ENCODE measurements at places on chromosomes 11 and 22.

DNA sequence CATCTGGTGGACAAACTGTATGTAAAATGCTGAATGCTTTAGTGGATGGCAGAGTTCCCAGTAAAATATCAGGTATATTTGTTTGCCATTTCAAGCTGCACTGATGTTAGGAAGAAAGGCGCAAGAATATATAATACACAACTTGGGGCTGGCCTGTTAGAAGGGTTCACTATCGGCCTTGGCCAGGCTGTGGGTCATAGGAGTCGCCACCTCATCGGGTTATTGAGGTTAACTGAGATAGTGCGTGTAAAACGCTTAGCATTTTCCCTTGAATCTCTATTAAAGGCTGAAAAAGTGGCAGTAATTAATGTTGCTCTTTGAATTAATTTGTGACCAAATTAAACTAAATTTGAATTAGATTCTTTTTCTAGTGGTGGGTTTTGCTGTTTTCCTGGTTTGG is 5.1 kb downstream of the FAM118A start:
- DNase-seq = no peak

GRCh38 chr11:113724778-113725177 is 18.7 kb upstream of the TMPRSS5 start:
- DNase-seq = no peak

GRCh38 chr11:63775191-63775590 is 6.6 kb upstream of the ZFTA start:
- DNase-seq = no peak

DNA sequence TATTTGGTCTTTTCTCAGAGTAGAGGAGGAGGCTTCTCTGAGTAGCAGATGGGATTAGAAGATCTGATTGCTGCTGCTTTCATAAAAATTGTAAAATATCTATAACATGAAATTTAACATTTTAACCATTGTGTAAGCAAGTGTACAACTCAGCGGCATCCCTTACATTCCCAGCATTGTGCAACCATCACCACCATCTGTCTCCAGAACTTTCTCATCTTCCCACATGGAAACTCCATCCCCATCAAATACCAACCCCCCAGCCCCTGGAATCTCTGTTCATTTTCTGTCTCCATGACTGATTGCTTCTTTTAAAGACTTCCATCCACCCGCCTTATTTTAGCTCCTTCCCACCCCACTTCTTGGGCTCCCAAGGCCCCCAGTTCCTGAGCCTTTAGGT is 32.3 kb downstream of the MRGPRD start:
- DNase-seq = no peak

DNA sequence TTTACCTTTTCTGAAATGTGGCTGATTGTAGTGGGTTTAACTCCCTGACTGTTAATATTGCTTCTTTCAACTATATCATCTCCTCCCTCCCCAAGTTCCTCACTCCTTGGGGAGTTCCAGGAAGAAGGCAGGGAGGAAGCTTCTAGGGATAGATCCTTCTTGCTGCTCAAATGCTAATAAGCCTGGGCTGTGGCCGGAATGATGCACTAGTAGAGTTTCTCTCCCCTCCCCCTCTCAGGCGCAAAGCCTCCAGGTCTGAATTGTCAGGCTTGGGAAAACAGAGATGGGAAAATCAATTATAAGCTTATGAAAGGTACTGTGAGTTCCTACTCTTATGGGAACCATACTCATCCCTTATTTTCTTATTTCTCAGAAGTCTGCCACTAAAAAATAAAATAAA is 30.8 kb downstream of the FEZ1 start:
- no peak for DNase-seq

- no peak for DNase-seq
Observed at GRCh38 chr11:19164230-19164855, 37.4 kb downstream of the CSRP3 start.

GRCh38 chr11:66745356-66746235 is 16.6 kb upstream of the SPTBN2 start:
- DNase-seq = no peak

DNA sequence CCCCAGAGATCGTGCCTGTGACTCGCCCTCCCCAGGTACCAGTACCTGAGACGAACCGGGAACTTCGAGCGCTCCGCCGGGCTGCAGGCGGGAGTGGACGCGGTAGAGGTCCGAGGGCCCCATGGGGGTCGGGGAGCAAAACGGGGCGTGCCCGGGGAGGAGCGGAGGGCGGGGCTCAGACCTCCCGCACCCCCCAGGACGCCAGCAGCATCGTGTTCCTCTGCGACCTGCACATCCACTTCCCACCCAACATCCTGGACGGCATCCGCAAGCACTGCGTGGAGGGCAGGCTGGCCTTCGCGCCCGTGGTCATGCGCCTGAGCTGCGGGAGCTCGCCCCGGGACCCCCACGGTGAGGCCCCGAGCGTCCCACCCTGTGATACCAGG is 10.8 kb downstream of the B4GALNT4 start:
- DNase-seq = no peak

DNA sequence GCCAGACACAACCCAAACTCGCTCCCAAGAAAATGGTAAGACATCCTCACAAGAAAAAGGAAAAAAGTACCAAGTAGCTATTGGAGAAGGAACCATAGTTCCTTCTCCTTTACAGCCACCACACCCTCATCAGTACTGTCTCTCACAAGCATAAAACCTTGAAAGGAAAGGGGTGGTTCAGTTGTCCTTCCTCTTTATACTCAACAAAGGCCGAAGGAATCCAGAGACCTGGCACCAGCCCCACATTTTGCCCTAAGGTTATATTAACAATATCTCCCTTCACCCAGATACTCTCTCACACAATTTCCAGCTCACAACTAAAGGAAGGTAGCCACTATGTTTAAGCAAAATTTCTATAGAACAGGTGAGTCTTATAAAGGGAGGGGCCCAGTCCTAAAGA is 8.5 kb downstream of the FHIP1B start:
- DNase-seq = no peak

DNA sequence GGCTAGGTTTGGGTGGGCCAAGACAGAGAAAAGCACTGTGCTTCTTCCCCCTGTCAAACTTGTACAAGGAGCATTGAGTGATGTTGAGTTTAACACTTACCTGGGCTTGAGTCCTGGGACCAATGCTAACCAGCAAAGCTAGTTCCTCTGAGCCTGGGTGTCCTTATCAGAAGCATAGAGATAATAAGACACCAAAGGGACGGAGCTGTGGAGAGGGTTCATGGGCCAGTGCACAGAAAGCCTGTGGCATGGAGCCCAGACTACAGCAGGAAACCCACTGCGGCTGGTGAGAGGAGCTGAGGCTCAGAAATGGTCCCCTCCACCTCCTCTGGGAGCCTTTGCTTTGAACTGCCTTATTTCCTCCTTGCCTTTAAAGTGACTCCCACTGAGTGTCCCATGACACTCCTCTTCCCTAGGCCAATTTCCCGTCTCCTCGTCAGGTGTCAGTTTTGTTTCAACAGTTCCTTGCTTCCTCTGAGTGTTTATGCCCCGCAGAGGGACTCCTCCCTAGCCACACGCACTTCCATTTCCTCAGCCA is 9.4 kb downstream of the SLCO2B1 start:
- DNase-seq = no peak

GRCh38 chr22:37601540-37602442 is 6.8 kb upstream of the GGA1 start:
- DNase-seq = no peak

DNA sequence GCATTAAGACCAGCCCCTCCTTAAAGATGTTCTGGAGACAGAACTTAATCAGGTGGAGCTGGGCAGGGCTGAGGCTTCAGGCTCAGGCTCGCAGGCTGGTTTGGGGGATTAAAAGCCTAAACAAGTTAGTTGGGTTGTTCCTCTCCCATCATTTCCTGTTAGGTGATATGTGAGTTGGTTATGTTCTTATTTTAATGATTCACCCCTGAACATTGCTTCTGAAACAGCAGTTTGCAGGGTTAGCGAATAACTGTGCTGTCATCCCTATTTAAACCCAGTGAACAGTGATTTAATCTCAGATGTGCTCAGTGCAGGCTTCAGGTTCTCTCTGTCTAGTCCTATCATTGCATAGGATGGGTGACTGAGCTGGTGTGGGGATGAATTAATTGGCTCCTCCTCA is 47.4 kb upstream of the BIRC3 start:
- no peak for DNase-seq

- no peak for DNase-seq
Observed at GRCh38 chr11:80239217-80239616, 798.4 kb upstream of the TENM4 start.

GRCh38 chr11:3947061-3947460 is 91.6 kb downstream of the STIM1 start:
- peak; percentile 45 for DNase-seq

DNA sequence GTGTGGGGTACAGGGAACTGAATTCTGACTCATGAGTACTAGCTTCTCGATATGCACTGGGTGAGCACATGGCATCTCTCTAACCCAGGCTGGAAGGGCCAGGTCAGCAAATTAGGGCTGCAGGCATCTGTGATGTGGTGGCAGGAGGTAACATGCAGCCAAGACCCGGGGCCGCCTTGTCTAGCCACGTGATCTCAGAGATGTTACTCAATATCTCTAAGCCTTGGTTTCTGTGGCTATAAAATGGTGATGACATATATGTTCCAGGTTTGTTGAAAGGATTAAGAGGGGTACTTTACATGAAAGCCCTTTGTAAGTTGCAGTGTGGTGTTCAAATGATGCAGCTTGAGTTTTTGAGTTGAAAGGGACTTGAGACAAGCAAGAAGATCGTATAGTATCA is 3.2 kb downstream of the ST14 start:
- no peak for DNase-seq

DNA sequence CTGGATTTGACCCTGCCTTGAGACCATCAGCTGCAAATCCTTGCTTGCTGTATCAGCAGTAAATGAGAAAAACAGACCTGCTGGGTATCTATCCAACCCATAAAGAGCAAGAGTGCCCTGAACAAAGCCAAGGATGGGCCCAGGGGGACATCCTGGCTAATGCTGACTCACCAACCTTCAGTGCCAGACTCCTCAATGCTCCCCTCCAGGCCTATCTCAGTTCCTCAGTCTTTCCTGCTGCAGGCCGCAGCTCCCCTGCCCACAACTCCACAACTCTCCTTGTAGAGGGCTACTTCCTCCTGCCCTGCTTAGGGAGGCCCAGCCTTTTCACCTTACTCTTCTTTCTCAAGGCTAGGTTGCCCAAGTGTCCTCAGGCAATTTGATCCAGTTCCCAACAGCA is 2.6 kb downstream of the LAMTOR1 start:
- DNase-seq = no peak

GRCh38 chr11:12224537-12224893 is 114.1 kb downstream of the MICAL2 start:
- peak; percentile 48 for DNase-seq

DNA sequence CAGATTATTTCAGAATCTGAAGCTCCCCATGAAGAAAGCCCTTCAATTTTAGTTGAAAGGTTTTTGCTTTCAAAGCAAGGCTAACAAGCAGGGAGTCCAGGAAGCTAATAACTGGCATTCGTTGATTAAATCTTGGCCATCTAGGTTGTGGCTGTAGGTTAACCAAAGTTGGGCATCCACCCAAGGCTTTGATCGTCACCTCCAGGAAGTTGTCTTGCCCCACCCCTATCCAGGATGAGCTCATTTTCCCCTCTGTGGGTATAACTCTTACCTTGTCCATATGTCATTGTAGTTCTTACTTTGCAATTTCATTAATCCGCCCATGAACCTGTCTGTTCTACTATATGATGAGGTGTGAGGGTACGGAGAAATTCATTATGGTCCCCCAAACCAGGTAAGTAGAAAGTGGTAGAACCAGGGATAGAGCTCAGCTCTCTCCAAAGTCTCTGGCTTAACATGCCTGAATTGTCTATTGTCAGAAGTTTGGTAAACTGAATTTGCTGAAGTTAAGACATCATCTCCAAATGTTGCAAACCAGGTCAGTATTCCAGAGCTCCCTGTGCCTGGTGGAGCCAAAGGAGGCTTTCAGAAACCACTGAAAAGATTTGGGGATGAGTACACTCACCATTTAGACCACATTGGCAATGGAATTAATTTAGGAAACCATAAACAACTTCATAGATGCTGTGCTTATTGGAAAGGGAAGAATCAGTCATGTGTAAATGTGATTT is 97.1 kb downstream of the CD44 start:
- DNase-seq = no peak

Data from muscle of back (tissue), 13 donors.